ENCODE measurements at places on chromosomes 3 and 15. TPM values are rescaled to one million over a fixed set of nuclear protein-coding genes. Genes with fewer than 3 reads are reported as not detected.

The IL5RA gene
- 2.2 TPM for total RNA-seq

- DNase-seq, result no peak
These were observed 1.2 kb downstream of the OSBPL11 start for GRCh38 chr3:125594125-125594524.

GRCh38 chr3:148930752-148931151, 60.6 kb upstream of the GYG1 start:
- no peak for DNase-seq

DNA sequence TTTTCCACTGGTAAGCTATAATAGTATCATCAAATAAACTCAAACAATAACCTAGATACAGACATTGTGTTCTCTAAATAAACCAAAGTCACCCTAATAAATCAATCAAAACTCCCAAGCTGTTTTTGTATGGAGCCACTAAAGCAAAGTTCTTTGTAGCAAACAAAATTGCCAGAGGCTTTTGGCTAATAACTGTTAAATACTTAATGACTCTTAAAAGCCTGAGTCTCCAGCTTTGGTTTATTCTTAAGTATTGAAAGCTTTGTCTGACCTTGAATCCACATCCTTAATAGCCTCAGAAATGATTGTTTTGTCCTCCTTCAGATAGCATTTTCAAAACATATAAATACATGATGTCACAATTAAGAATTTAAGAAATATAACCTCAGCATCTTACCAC, 725.3 kb downstream of the SI start:
- DNase-seq, result no peak

- DNase-seq, result no peak
These were observed 72.3 kb upstream of the CTNNB1 start for GRCh38 chr3:41126961-41127360.

GRCh38 chr3:10676905-10677304, 139.1 kb upstream of the SLC6A11 start:
- no peak for DNase-seq

DNA sequence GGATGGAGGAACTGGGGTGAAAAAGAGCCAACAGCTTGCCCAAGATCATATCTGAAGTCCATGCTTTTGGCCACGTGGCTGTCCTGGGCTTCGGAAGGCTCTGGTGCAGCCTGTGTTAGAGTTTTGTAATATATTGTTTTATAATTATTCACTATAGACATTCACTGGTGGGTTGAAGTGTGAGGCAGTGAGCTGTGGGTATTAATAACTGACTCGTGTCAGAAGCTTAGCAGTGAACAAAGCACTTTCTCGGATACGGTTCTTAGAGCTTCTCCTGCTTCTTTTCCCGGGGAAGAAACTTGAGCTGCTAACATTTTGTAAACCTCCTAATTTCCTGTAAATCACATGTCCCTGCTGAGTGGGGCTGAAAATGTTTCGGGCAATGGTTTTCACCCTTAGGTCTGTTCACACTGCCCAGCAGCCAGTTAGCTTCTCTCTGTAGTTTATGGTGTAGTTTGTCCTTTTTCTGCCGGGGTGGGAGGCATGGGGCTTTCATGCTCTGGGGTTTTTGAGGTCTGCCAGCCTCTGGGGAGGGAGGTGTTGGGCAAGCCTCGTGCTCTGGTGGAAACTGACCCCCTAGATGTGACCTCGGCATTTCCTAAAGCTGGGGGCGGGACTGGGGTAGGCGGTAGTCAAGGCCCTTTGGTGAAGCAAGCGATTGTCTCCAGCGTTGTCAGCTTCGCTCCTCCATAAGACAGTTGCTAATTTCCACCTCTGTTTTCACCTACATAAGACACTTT, 1.7 kb downstream of the MRAS start:
- no peak for DNase-seq

- no peak for DNase-seq
These were observed 16.8 kb downstream of the UBE3A start for GRCh38 chr15:25422021-25422420.

DNA sequence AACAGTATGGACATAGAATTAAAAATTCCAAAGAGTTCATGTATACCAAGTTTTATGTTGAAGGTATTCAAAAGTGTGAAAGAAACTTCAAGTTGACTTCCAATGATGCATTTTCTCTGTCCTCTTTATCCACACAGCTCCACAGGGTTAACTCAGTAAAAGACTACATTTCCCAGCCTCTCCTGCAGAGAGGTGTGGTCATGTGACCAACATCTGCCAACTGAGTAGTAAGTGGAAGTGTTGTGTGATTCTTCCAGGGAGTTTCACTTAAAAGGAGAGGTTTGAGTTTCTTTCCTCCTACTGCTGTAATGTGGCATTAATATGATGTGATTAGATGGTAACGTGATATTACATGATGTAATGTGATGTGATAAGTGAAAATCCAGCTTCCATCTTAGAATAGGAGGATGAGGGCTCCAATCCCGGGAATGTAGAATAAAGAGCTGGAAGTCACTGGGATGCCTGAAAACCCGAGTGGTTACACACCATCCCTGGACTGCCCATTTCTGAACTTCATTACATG, 280.6 kb downstream of the ARRDC4 start:
- DNase-seq, result no peak

The DLL4 gene
- under 0.01 TPM for total RNA-seq

DNA sequence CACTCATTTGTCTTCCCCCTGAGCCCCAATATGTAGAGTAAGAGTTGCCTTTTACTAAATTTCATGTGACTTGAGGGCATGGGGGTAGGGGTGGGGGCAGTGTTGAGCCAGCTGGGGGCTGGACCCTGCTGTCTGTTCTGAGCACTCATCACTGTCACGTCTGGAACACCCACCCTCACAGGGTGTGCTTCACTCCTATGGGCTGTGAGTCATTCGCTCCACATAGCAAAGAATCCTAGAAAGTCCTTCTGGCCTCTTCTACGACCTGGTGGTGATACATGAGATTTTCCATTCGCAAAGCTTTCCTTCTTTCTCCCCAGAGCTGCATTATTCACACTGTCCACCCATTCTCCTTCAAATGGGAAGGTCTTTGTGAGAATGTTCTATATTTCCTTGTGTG, 43.6 kb upstream of the MGLL start:
- no peak for DNase-seq

- no peak for DNase-seq
These were observed 91.0 kb upstream of the CHMP2B start for GRCh38 chr3:87136066-87136596.

DNA sequence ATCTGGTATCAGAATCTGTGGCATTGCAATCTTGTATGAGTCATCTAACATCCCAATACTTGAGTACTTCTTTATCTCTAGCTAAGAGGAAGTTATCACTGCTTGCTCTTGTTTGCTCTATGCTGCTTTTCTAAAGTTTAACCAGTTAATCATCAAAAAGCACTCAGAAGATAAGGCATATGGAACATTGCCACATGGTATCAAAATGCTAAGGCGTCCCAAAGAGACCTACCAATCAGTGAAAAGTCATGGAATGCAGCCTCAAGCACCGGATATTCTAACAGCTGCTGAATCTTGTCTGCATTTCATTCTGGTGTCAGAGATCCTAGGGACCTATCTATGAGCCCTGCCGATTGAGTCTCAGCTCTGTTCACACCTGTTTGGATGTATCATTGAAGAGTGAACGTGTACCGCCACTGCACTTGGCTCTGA, 192.8 kb downstream of the ARPP21 start:
- DNase-seq, result no peak

- no peak for DNase-seq
These were observed 24.9 kb upstream of the SENP5 start for GRCh38 chr3:196842567-196843434.

DNA sequence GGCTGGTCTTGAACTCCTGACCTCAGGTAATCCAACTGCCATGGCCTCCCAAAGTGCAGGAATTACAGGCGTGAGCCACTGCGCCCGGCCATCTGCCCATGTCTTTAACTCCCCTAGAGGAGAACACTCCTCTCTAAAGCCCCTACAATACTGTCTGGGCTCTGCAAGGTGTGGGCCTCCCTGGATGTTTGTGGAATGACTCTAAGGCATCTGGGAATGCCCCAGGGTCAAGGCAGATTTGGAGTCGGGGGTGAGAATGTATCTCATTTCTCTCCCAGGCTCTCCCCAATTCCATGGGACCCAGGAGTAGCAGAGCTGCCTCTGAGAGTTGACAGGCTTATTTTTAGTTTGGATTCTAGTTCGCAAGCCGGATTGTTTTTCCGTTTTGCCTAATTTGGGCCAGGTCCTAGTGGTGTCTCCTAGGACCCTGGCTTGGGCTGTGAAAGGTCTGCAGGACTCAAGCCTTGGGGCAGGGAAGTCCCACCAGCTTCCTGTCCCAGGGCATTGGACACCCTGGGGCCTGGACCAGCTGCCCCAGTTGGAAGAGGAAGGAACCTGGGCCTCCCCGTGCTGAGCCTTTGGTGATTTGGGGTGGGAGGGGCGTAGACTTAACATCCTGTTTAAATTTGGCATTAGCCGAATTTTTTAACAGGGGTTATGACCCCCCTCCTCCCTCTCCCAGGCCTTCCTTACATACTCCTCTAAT, 53.5 kb downstream of the MAGEF1 start:
- no peak for DNase-seq

DNA sequence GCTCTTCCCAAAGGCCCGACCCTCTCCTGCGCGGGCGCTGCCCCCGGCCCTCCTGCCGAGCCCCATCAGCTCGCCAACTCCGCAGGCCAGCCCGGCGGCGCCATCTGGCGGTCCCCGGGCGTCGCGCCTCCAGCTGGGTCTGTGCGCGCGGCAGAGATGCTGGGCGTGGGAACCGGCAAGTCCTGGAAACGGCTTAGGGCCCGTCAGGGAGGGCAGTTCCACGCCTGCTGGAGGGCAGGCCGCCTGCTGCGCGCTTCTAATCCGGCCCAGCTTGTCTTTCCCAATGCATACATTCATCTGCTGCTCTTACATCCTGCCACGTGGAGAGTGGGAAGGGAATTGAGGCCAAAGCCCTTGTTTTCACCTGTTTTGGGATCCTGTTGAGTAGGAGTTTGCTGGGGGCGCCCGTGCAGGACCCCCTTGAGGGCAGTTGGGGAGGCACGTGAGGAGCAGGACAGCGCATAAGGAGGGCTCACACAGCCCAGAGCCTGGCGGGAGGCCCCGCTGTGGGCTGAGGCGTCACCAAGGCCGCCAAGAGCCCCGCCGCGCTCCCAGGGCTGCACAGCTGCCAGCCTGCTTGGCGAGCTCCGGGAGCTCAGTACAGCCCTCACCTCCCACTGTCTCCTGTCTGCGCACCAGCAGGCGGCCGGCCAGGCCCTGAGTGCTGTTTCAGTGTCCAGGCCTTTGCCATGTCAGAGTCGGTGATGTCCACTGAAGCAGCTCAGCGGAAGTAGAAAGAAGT, 165.6 kb downstream of the NSMCE3 start:
- DNase-seq, result peak; percentile 77

DNA sequence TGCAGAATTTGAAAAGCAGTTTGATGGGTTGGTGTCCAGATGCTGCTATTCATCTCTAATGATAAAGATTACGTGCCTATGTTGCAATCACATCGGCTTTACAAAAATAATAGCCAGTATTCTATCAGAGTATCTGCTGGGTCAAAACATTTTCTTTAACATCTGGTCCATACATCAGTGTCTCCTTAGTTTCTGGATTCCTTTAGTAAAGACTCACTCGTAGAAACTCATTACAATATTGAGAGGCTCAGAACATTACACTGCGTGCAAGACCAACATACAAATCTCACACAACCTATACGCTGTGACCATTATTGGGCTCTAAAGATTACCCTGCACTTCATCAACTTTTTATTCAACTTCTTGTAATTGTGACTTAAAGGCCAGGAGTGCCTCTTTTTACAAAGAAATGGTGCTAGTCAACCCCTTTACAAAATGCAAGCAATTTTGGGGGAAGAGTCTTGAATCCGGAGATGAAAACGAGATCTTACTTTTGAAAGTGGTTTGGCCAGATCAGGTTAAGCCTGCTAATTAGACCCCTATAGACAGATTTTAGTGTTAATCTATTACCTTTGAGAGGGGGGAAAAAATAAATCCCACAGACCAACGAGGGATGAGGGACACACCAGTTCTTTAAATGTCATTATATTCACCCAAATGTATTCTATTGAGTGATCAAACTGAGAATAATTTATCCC, 2.9 kb downstream of the TRA2B start:
- no peak for DNase-seq

The LMCD1 gene
- 0.81 TPM for total RNA-seq

- no peak for DNase-seq
These were observed 161.9 kb downstream of the FNDC3B start for GRCh38 chr3:172201136-172201869.

The TUSC7 gene
- total RNA-seq, result not detected

The OXSM gene
- 5.4 TPM for total RNA-seq

All from hematopoietic multipotent progenitor cell (in vitro differentiated cells).